Body of pancreas (tissue), 4 donors: ENCODE measurements at places on chromosomes 3 and 15. TPM values are rescaled to one million over a fixed set of nuclear protein-coding genes. Genes with fewer than 3 reads are reported as not detected.

GRCh38 chr3:70824773-70825172 is 512.3 kb upstream of the MDFIC2 start:
- H3K4me1 ChIP-seq: peaks cover 20% of the 10 kb centered on the region
- H3K27ac ChIP-seq: peak overlapping the region; percentile 19
- DNase-seq: peak; percentile 18
- H3K4me3 ChIP-seq: no peak overlapping the region
- no peaks in the 10 kb centered on the region for H3K27me3 ChIP-seq

- DNase-seq: peak; percentile 49
- no peaks in the 10 kb centered on the region for H3K36me3 ChIP-seq
- no peak overlapping the region for H3K27ac ChIP-seq
- H3K4me3 ChIP-seq: no peak overlapping the region
- H3K27me3 ChIP-seq: no peaks in the 10 kb centered on the region
- peaks cover 11% of the 10 kb centered on the region for H3K4me1 ChIP-seq
Measured at GRCh38 chr15:58453931-58454793, 22.4 kb downstream of the LIPC start.

DNA sequence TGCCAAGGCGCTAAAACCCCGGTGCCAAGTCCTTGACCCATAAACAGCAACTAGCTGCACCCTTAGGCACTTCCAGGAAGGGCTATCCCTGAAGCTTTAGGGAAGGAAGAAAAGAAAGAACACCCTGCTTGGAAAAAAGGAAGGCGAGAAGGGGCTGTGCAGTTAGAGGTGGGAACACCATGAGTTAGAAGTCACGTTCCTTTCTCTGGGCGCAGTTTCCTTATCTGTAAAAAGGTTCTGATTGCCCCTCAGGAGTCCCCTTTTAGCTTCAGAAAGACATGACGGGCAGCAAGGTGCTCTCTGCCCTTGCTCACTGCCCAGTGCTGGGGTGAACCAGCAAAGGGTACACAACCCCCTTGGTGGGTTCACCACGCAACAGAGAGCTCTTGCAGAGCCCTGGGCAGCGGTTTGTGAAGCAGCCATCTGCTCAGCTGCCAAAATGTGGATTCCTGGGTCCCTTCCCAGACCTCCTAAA is 798 bp downstream of the GCHFR start:
- peak overlapping the region; percentile 18 for H3K4me3 ChIP-seq
- H3K36me3 ChIP-seq: no peaks in the 10 kb centered on the region
- H3K4me1 ChIP-seq: peaks cover 36% of the 10 kb centered on the region
- DNase-seq: no peak
- H3K27me3 ChIP-seq: no peaks in the 10 kb centered on the region

DNA sequence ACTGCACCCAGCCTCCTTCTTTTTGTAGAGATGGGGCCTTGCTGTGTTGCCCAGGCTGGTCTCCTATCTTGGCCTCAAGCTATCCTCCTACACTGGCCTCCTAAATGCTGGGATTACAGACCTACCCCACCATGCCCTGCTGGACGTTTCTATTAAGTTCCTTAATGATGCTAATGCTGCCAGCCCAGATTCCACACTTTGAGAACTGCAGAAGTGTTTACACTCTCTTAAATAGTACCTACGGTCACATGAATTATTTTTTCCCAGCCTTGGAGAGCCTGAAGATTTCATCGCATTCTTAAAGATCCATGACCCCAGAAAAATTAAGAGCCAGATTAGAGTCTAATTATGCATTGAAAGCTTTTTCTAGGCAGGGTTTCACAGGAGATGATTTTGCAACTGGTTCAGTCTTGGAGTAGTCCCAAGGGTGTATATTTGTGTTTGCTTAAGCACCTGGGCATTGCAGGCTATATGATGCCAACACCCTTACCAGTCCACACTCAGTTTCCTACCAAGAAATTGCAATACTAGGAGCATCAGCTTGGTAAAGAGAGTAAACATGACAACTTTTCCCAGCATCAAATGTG is 36.6 kb downstream of the TM4SF4 start:
- no peak for DNase-seq
- H3K36me3 ChIP-seq: no peaks in the 10 kb centered on the region
- no peak overlapping the region for H3K4me3 ChIP-seq
- no peaks in the 10 kb centered on the region for H3K27me3 ChIP-seq
- peaks cover 19% of the 10 kb centered on the region for H3K4me1 ChIP-seq
- H3K27ac ChIP-seq: no peak overlapping the region

GRCh38 chr15:36079021-36079420 is 500.4 kb upstream of the CDIN1 start:
- DNase-seq: no peak
- no peak overlapping the region for H3K27ac ChIP-seq
- no peaks in the 10 kb centered on the region for H3K27me3 ChIP-seq
- H3K4me1 ChIP-seq: no peaks in the 10 kb centered on the region
- H3K4me3 ChIP-seq: no peak overlapping the region
- no peaks in the 10 kb centered on the region for H3K36me3 ChIP-seq

- H3K36me3 ChIP-seq: no peaks in the 10 kb centered on the region
- H3K27me3 ChIP-seq: no peaks in the 10 kb centered on the region
- H3K4me3 ChIP-seq: no peak overlapping the region
- H3K27ac ChIP-seq: no peak overlapping the region
- H3K4me1 ChIP-seq: peaks cover 9% of the 10 kb centered on the region
Measured at GRCh38 chr3:190092250-190092649, 28.4 kb downstream of the P3H2 start.

DNA sequence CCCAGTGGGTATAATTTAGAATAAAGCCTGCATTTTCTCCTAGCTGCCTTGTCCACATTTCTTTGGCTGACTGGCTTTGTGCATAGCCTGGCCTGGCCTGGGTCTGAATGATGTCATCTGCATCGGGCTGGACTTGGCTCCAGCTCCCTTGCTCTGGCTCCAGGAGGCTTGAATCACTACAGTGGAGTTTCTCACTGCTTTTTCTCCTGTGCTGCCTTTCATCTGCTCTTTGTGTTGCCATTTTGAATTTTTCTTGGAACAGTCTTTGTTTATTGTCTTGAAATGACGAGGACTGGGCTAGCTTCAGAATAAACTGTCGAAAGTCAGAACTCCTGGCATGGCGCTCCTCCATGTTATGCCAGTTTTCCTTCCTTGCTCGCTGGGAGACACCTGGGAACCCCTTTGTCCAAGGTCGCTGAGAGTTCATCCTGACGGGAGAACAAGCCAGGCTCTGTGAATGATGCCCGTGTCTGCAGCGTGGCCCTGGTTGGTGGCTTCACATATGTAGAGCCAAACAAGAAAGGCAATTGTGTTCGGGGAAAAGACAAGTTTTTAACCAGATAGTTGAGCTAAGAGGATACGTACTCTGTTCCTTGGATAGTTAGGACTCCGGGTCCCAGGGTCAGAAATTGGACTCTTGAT is 258.9 kb downstream of the PDZRN3 start:
- H3K27ac ChIP-seq: no peak overlapping the region
- no peaks in the 10 kb centered on the region for H3K4me1 ChIP-seq
- peak; percentile 40 for DNase-seq
- no peaks in the 10 kb centered on the region for H3K27me3 ChIP-seq

DNA sequence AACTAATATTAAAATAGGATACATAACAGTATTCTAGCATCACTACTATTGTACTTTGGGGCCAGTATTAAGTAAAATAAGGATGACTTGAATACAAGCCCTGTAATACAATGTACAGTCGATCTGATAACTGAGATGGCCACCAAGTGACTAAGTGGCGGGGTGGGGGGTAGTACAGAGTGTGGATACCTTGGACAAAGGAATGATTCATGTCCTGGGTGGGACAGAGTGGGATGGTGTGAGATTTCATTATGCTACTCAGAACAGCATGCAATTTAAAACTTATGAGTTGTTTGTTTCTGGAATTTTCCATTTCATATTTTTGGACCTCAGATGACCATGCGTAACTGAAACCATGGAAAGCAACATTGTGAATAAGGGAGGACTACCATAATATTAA is 46.0 kb downstream of the SLC7A14 start:
- no peak for DNase-seq
- no peaks in the 10 kb centered on the region for H3K27me3 ChIP-seq
- no peaks in the 10 kb centered on the region for H3K36me3 ChIP-seq
- H3K4me3 ChIP-seq: no peak overlapping the region
- no peaks in the 10 kb centered on the region for H3K4me1 ChIP-seq
- H3K27ac ChIP-seq: no peak overlapping the region

The CDC25A gene
- 0.33 TPM for total RNA-seq

The SCG3 gene
- total RNA-seq: 2.9 TPM
